ENCODE measurements at places on chromosomes 12 and 14.

- no peak for DNase-seq
Observed at GRCh38 chr14:39107591-39107996, 4.6 kb upstream of the SEC23A start.

- DNase-seq, result no peak
Observed at GRCh38 chr14:24438223-24439097, 4.1 kb downstream of the SDR39U1 start.

DNA sequence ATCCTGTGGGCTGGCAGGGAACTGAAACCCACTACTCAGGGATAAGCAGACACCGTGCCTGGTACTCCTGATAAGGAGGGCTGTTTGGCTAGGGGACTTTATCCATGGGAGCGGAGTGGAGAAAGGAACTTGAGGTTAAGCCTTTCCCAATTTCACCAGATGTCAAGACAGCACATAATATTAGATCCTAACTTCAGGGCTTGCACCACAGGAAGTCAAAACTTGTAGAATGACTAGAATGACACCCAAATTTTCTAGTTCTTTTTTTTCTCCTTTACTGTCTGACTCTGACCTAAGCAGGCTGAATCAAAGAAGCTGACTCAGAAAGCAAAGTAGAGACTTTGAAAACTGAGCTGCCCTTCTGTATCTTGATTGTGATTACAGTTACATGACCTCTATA lies 7.1 kb upstream of the CGRRF1 start:
- DNase-seq, result no peak

DNA sequence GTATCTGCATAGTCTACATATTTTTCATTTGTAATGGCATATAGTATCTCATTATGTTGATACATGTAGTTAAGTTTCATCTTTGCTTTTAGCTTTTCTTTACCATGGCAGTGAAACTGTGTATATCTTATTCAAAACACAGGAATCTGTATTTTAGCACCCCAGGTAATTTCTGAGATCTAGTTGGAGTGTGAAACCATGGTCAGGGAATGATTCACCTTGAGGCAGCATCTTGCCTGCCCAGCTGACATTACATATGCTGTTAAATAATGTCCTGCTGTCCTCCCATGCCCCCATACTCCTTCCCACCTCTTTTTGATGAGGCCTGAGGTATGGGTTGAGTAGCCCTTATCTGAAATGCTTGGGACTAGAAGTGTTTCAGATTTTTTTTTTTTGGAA lies 125.4 kb upstream of the ATF1 start:
- no peak for DNase-seq

- DNase-seq, result no peak
Observed at GRCh38 chr12:50326590-50327284, 43.4 kb upstream of the LIMA1 start.

DNA sequence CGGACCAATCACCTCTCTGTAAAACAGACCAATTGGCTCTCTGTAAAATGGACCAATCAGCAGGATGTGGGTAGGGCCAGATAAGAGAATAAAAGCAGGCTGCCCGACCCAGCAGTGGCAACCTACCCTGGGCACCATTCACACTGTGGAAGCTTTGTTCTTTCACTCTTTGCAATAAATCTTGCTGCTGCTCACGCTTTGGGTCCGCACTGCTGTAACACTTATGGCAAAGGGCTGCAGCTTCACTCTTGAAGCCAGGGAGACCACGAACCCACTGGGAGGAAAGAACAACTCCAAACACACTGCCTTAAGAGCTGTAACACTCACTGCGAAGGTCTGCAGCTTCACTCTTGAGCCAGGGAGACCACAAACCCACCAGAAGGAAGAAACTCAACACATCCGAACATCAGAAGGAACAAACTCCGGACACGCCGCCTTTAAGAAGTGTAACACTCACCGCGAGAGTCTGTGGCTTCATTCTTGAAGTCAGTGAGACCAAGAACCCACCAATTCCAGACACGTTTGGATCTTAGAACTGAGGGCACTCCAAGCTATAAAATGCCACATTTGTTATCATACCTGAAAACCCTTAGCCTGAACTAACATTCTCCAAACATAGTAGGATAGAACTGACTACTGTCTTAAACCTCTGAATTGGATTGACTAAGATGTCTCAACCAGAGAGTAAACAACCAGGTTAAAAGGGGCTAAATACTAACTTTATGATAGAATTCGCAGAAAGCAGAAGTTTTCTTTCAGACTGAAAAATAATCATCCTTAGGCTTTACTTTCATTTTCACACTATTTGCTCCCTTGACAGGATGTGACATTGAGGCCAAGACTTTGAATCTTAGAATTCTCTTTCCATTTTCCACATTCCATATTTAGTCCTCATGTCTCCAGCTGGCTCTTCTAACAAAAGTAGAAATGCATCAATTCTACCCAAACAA lies 33.6 kb downstream of the CDKL1 start:
- no peak for DNase-seq

- DNase-seq, result no peak
Observed at GRCh38 chr12:46534327-46534840, 161.8 kb upstream of the SLC38A2 start.

DNA sequence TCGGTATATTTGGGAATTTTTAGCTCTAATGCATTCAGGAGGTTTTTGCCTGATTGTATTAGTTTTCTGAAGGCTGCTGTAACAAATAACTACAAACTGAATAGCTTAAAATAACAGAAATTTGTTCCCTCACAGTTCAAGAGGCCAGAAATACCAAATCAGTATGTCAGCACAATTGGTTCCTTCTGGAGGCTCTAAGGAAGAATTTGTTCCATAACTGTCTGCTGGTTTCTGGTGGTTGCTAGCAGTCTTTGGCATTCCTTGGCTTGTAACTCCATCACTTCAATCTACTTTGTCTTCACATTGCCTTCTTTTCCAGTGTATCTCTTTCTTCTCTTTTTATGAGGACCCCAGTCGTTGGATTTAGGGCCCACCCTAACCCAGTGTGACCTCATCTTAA lies 21.3 kb downstream of the TMTC3 start:
- DNase-seq, result no peak

GRCh38 chr12:127035011-127035879 lies 1231.7 kb upstream of the TMEM132C start:
- no peak for DNase-seq

- no peak for DNase-seq
Observed at GRCh38 chr12:16086942-16087341, 175.8 kb downstream of the DERA start.

- peak; percentile 12 for DNase-seq
Observed at GRCh38 chr14:56119201-56119981, 1.2 kb downstream of the PELI2 start.

GRCh38 chr14:71332476-71332875 lies 425.2 kb downstream of the PCNX1 start:
- no peak for DNase-seq

- peak; percentile 33 for DNase-seq
Observed at GRCh38 chr12:111056618-111057521, 136.5 kb upstream of the MYL2 start.

DNA sequence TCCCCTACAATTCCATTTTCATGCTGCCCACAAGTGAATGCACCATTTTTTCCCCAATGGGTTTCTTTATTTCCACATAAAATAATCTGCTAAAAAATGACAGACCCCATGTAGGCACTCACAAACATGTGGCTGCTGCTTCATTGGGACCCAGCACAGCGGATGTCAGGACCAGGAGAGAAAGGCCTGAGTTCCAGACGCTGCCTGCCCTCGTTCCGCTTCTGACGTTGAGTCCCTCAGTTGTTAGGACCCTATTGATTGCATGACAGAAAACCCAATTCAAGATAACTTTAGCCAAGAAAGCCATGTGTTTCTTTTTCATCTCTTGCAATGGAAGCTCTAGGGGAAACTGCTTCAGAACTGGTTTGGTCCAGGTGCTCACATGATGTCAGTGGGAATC lies 34.6 kb downstream of the ADGRD1 start:
- DNase-seq, result no peak

DNA sequence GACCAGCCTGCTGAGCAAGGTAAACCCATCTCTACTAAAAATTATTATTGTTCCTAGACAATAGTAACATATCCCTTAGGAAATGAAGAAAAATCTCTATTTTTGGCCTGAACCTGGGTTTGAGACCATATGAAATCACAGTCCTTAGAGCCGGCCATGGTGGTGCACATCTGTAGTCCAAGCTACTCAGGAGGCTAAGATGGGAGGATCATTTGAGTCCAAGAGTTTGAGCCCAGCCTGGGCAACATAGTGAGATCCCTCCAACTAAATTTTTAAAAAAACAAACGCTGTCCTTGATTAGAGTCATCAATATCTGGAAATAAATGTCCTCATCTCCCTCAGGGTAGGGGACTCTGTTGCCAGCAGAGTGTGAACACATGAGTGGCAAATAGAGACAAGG lies 34.6 kb downstream of the RPS29 start:
- no peak for DNase-seq

DNA sequence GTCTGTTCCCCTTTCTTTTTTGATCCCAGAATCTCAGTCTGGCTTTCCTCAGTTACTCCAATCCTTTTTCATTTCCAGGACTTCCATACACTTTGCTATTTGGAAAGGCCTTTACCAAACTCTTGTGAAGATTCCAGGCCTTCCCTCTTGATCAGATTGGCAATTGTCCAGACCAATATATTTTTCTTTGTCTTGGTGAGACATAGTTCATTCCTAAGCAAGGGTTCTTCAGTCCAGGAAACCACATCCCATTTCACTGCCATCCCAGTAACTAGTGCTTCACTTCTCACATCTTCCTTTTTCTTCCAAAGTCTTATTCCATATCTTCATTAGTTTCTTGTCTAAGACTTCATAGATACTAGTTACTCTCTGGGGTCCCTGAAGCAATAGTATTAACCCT lies 2.1 kb upstream of the PTPRQ start:
- no peak for DNase-seq

GRCh38 chr12:116104167-116104767 lies 173.2 kb downstream of the MED13L start:
- no peak for DNase-seq

DNA sequence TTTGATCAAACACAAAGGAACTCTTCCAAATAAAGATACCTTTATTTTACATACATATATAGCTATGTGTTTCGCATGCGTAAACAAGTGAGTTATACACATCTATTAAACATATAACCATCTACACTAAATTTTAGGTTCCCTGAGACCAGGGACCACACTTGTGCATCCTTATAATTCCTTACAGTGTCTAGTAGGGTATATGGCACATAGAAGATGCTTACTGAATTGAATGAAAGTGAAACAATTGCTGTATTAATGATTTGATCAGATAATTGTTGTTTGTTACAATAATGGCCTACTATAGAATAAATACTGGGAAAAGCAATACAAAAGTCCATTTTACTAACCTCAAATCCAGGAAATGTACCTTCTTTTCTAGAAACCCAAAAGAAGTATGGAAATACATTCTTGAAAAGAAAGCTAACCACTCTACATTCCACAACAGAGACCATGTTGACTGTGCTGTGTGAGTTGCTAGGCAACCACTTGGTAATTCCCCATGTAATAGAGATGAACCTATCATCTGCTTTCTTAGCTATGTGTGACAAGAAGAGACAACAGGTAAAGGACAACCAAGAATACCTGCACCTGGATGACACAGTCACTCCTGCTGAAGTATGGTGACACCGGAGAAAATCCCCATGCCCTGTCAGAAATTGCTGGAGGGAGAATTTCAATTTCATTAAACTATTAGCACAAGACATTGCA lies 11.9 kb upstream of the CIPC start:
- no peak for DNase-seq

- no peak for DNase-seq
Observed at GRCh38 chr12:102879144-102879763, 37.8 kb downstream of the PAH start.

DNA sequence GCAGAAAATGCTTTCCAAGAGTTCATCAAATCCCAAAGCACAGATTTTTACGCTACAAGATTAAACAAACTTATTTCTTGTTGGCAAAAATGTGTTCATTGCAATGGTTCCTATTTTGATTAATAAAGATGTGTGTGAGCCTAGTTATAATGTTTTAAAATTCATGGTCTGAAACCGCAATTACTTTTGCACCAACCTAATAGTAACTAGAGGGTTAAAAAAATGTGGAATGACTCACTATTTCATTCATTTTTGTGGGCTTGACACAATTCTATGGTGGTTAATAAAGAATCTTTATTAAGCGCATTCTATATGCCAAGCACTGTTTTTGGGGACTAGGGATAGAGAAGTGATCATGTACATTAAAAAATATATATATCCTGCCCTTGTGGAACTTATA lies 38.6 kb upstream of the METAP2 start:
- DNase-seq, result no peak

DNA sequence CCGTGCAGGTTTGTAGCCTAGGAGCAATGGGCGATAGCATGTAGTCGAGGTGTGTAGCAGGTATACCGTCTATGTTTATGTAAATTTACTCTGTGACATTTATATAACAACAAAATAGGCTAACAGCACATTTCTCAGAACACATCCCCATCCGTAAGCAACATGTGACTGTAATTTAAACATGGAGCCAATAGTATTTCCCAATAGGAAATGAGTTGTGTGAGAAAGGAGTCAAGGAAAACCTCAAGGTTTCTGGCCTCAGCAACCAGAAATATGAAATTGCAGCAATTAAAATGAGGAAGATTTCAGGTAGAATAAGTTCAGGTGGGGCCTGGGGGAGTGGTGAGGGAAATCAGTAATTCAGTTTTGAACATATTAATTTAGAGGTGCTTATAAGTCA lies 136.0 kb downstream of the MSRB3 start:
- DNase-seq, result no peak

GRCh38 chr14:73810478-73811163 lies 41.0 kb upstream of the PTGR2 start:
- no peak for DNase-seq

GRCh38 chr12:39372929-39373328 lies 70.0 kb downstream of the KIF21A start:
- DNase-seq, result no peak

DNA sequence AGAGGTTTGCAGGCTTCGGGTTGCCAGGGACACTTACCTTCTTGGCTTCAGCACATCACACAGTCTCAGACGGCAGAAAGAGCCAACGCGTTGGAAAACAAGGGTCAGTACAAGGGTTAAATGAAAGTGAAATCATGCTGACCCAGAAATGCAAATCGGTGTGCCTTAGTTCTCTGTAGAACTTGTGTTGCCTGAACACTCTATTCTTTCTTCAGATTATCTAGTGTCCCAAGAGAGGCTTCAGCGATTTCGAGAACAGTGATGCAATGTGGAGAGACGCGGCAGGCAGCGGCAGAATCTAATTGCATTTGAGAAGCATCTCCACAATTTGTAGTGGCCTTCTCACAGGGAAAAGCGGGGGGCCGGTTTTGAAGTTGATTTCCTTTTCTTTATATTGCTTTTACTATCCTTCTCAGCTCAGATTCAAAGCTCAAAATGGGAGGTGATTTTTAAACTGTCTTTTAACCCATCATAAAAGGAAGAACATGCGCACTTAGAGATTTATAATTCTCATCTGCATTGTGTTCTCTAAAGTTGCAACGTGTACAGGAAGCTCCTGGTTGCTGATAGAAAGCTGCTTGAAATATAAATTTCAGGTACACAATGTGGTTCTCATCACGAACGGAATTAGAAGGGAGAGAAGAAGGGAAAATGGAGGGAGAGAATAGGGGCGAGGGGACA lies 67.8 kb upstream of the EGLN3 start:
- DNase-seq, result no peak

- DNase-seq, result no peak
Observed at GRCh38 chr12:125006365-125006764, 12.9 kb downstream of the BRI3BP start.

Measured in activated T-helper 1 cell treated with anti-CD3 and anti-CD28 coated beads, Interleukin-2, amount 50 U/mL, for 16 hours (primary cell).